ENCODE measurements at places on chromosomes 2 and 18.

- DNase-seq, result no peak
Measured at GRCh38 chr2:186327251-186327868, 158.7 kb upstream of the ZC3H15 start.

GRCh38 chr2:215486291-215487001 lies 50.6 kb upstream of the FN1 start:
- peak; percentile 48 for DNase-seq

DNA sequence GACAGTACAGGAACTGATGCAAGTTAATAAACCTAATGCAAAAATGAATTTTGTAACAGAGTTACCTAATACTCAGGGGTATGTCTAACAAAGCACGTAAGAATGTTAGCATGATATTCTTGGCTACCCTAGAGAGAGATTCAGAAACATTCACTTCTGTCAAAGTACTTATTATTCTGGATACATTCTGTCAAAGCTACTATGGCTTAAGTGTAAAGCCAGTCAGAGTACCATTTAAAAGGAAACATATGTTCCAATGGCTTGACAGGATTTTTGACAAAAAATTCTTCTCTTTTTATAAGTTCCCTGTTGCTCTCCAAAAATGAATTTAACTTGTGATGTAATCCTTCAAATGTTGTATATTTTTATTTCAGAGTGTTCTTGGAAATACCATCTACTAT lies 85.5 kb downstream of the PIGN start:
- no peak for DNase-seq

DNA sequence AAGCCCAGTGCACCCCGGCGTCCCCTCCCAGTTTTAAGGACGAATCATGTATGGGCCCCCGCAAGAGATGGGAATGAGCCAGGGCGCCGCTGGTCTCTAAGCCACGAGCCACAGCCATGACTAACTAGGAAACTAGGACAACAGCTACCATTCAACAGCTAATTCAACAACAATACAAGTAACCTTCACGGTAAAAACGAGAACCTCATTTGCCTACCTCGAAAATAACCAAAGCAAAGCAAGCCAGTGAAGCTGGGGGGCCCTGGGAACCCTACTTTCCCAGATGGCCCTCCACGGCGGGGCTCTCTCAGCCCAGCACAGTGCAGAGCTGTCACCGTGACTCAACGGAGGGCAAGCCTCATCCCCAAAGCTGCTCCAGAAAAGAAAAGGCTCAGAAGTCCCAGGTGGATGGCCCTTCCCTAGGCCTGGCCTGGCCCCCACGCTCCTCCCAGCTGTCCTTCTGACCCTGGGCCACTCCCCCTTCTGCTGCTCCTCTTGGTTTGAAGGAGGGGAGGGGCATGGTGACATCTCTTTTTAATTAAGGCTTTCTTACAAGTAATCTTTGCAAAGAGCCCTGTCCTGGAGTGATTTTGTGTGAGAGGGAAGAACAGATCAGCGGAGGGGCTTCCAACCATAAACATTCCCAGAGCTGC lies 126.3 kb downstream of the HDAC4 start:
- no peak for DNase-seq

GRCh38 chr18:58527952-58528287 lies 101.0 kb downstream of the ALPK2 start:
- DNase-seq, result no peak

DNA sequence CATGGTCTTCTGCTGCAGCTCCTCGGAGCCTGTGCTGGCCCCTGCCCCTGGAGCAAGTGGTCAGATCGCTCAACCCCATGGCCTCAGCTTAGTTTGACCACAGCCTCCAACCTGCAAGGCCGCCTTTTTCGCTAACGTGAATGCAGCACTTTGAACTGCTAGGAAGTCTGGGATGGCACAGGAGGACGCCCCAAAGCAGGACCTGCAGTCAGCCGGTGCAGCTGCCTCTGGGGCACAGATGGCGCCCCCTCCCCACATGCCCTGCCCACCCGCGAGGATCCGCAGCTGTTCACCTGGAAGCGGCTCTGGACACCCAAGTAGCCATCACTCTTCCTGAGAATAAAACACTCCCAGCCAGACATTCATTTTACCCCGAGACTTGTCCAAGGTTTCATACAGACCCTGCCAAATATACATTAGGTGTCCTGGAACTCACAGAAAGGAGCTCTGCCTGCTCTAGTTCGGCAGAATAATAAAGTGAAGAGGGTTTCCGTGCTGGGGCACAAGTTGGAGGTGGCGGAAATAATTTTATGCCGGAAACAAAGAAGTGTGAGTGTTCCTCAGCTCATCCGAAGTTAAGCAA lies 510.1 kb downstream of the EIPR1 start:
- DNase-seq, result no peak

DNA sequence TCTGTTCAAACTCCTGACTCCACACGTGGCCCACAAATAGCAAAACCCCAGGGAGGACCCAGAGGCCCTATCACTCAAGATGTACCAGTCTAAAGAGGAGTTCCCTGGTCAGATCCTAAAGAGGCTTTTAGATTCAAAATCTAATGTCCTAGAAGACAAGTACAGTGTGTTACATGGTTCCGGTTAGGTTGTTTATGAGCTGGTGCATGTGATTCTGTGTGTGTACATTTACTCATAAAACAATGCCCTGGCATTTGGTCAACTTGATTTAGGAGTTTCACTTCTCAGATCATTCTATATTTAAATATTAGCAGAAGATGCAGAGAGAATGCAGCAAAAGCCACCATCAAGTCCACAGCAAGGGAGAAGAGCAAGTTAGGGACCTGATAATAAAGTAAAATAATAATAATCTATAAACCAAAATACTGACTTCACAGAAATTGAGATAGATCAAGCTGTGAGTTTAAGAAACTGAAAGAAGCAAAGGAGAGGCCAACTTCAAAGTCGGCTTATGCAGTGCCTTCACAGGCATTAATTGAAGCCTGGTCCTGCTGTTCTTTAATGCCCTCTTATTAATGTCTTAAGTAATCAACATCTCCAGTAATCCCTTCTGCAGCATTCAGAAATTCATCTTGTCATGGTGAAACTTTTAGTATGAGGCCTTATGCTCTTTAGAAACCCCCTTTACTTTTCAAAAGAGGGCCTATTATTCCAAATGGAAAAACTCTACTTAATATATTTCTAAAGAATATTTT lies 4.2 kb upstream of the AP1S3 start:
- DNase-seq, result no peak

- DNase-seq, result no peak
Measured at GRCh38 chr2:63465633-63466032, 122.6 kb downstream of the WDPCP start.

DNA sequence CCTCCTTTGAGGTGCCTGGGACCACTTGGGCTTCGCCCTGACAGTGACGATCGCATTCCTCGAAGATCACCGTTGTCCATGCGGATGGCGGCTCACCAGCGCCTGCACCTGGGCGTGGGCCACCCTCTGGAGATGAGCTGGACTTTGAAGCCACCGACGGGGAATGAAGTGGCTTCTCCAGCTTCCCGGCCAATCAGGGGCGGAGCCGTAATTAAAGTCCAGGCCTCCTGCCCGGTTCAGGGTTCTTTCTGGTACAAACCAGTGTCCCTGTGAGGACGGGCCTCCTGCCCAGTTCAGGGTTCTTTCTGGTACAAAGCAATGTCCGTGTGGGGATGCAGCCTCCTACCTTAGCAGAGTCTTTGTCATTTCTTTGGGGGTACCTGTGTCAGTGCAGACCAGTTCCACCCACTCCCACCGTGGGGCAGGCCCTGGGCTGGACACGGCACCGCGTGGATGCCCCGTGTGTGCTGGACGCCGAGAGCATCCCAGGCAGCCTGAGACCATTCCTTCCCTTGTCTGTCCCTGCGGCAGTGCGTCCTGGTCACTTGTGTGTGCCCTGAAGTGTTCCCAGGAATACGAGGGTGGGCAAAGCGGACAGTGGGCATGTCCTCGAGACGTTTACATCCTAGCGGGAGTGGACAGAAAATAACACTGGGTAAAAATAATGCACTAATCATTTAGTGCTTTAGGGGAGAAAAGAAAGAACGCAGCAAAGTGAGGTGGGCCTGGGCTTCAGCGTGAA lies 55.0 kb downstream of the KCNG2 start:
- DNase-seq, result no peak

DNA sequence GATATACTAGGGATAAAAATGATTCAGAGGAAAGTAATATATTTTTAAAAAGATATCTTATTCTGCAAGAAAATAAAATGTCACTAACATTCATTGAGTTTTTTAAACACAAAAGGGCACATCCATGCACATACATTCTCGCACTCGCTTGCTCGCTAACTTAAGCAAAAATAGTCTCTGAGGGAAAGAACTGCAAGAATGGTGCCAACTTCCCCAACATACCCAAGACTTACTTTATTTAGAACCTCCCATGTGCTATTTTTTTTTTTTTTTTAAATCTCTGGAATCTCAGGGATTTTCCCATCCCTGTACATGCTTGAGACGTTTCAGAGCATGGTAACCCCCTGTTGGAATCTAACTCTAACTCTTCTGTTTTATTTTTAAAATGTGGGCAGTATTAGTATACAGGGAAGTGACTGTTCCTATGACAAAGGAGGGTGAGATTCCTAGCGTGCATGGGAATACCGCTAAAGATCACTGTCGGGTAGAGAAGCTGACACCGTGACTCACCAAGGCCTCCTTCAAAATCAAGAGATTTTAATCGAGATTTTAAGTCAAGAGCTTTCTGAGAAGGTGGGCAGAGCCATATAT lies 187.9 kb upstream of the ZEB2 start:
- peak; percentile 19 for DNase-seq

GRCh38 chr2:33134791-33135560 lies 188.2 kb downstream of the LTBP1 start:
- DNase-seq, result no peak

GRCh38 chr2:132654335-132654734 lies 15.7 kb downstream of the LYPD1 start:
- no peak for DNase-seq

- DNase-seq, result no peak
Measured at GRCh38 chr2:19865151-19865550, 36.6 kb downstream of the TTC32 start.

- DNase-seq, result no peak
Measured at GRCh38 chr2:157627594-157628476, 829 bp downstream of the ACVR1C start.

GRCh38 chr2:54613794-54614257 lies 109.6 kb upstream of the EML6 start:
- DNase-seq, result no peak

GRCh38 chr18:46406539-46406932 lies 250.5 kb downstream of the LOXHD1 start:
- no peak for DNase-seq

GRCh38 chr18:4854671-4855070 lies 342.4 kb downstream of the AKAIN1 start:
- no peak for DNase-seq

DNA sequence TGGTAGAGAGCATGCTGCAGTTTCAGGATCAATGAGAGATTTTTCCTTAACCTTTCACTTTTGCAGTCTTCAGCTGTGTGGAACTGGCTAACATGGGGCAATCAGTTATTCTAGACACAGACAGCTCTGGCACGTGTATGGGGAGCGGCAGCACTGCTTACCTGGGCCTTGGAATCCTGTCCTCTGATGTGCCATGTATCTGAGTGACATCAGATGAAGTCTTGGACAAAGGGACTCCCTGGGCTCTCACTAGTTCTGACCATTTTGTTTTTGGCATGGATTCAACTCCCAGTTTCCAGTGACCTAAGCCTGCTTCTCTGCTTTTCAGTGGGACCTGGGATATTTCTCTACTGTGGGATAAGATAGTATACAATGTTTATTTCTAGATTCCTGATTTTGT lies 54.3 kb downstream of the RNF144A start:
- DNase-seq, result no peak

DNA sequence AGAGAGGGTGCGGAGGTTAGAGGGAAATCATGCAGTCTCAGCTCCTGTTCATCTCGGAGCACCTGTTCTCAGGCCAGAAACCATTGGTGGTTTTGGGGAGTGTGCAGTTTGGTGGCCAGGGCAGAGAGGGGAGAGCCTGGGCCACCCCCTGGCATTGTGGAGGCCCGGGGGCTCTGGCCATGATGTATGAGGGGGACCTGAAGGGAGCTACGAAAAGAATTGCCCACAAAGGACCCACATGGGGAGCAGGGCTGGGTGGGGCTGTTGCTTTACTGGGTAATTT lies 87.7 kb downstream of the DGKD start:
- DNase-seq, result no peak

- DNase-seq, result no peak
Measured at GRCh38 chr2:241863536-241863954, 4.9 kb upstream of the PDCD1 start.

- no peak for DNase-seq
Measured at GRCh38 chr2:112187046-112187715, 49.0 kb downstream of the FBLN7 start.

- DNase-seq, result peak; percentile 91
Measured at GRCh38 chr18:23281626-23282436, 146.5 kb downstream of the CABLES1 start.

DNA sequence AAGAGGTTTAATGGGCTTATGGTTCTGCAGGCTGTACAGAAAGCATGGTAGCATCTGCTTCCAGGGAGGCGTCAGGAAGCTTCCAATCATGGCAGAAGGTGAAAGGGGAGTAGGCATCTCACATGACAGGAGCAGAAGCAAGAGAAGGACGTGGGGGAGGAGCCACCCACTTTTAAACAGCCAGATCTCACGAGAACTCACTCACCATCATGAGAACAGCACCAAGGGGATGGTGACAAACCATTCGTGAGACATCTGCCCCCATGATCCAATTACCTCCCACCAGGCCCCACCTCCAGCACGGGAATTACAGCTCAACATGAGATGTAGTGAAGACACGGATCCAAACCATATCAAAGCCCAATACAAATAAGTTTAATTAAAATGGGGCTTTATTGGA lies 113.8 kb downstream of the ATL2 start:
- no peak for DNase-seq

DNA sequence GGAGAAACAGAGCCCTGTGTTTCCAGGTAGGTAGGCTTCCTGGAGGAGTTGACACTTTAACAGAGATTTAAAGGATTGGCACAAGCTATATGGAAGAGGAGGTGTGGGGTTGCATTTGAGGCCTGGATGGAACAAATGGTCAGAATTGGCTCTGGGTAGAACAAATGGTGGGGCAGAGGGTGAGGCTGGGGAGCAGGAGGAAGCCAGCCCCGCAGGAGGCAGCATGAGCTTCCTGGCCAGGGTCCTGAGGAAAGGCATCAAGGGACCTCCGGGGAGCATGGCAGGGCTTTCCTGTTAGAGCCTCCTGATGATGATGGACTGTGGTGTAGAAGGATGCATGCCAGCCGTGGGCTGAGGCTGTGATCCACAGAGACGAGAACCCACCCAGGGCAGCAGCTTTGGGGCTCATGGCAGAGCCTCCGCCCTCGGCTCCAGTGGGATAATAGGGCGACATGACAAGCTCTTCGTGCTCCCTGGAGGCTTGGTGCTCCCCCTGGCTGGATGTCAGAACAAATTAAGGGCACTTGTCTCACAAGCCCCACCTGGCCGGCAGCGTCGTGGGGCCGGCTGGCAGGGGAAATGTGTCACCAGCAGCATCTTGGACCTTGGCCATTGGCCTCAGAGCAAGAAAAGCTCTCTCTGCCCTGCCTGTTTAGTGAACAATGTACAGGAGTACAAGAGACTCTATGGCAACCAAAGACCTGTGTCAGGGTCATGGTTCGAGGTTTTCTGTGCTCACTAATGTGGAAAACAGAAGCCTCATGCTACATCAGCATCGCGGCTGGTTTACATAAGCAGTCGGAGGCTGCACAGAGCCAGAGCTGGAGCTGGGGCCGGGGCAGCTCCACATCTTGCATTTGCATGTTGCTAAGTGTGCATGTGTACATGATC lies 153.5 kb downstream of the MYCN start:
- no peak for DNase-seq
